ENCODE measurements at places on chromosomes 5 and 9. TPM values are rescaled to one million over a fixed set of nuclear protein-coding genes. Genes with fewer than 3 reads are reported as not detected.

The ZNF346 gene
- total RNA-seq, result 13.8 TPM

The TAF11L5 gene
- total RNA-seq, result not detected

The CDC20B gene
- not detected for total RNA-seq

The CYSRT1 gene
- total RNA-seq, result 0.16 TPM

The PRRX2 gene
- not detected for total RNA-seq

The ISCA1 gene
- total RNA-seq, result 16.2 TPM

The OR1J4 gene
- total RNA-seq, result not detected

The DRD1 gene
- total RNA-seq, result not detected

The INSL4 gene
- not detected for total RNA-seq

The RGS7BP gene
- total RNA-seq, result 2.8 TPM

The PKD2L2 gene
- total RNA-seq, result not detected

Measured in bladder microvascular endothelial cell (primary cell).